Mesothelial cell of epicardium (in vitro differentiated cells): ENCODE measurements at places on chromosomes 11 and 22.

DNA sequence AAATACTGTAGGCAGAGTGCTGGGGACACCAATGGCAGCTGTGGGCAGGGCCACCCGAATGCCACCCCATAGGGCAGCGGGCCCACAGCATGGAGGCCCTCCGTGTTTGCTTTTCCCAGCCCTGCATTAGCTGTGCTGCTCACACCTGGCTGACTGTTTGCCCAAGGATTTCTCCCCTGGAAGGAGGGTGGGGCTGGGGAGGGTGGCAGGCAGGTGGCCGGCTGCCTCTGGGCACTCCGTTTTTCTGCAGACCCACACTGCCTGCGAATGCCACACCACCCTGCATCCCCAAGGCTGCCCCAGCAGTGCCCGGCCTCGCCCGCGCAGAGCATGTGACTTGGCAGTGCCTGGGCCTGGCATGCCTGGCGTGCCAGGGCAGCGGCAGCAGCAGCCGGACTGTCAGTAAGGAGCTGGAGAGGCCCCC, 19.6 kb downstream of the DAGLA start:
- peaks cover 33% of the 10 kb centered on the region for H3K4me1 ChIP-seq
- no peak for DNase-seq
- peaks cover 8% of the 10 kb centered on the region for H3K27me3 ChIP-seq
- H3K36me3 ChIP-seq: no peaks in the 10 kb centered on the region
- H3K4me3 ChIP-seq: no peak overlapping the region
- H3K27ac ChIP-seq: no peak overlapping the region

- peaks cover 14% of the 10 kb centered on the region for H3K4me1 ChIP-seq
- peaks cover 2% of the 10 kb centered on the region for H3K36me3 ChIP-seq
- no peak for DNase-seq
- no peak overlapping the region for H3K4me3 ChIP-seq
- H3K27me3 ChIP-seq: no peaks in the 10 kb centered on the region
These were observed 74.9 kb downstream of the DYNC2H1 start for GRCh38 chr11:103183981-103184611.

DNA sequence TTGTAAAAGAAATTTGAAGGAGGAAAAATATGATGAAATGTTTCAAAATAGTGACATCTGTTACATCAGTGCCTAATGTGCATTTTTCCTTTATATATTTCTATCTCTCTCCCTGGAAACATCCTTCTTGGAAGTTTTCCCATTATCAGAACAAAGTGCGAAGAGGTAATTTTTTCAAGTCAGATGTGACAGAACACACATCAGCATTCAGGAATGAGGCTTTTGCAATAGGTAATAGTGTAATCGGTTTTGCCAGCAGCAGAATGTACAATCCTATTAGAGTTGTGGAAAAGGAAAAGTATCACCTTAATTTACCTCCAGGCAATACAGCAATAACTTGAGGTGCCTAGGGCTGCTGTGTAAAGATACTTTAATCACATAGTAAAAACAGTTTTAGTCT, 275.8 kb downstream of the FAT3 start:
- no peaks in the 10 kb centered on the region for H3K27me3 ChIP-seq
- no peak overlapping the region for H3K27ac ChIP-seq
- H3K4me1 ChIP-seq: peaks cover 22% of the 10 kb centered on the region

- H3K36me3 ChIP-seq: peaks cover 16% of the 10 kb centered on the region
- peak; percentile 63 for DNase-seq
- peaks cover 26% of the 10 kb centered on the region for H3K4me1 ChIP-seq
These were observed 582 bp downstream of the SREBF2 start for GRCh38 chr22:41833369-41834004.

DNA sequence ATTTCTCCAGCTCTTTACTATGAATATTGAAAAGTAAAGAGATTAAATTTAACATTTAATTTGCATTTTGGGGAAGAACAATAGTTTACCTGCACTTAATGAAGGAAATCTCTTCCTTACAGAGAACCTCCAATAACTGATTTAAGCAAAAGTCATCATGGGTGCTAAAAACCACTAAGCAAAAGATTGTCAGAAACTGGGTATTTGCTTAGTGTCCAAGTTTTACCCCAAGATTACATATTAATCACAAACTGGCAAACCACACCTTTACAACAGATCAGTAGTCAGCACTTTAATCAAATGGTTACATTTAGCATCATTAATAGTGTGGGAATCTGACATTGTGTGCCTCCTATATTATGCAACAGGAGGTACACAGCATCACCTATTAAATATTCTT, 2.7 kb downstream of the ZBTB44 start:
- DNase-seq: no peak
- no peak overlapping the region for H3K27ac ChIP-seq
- no peaks in the 10 kb centered on the region for H3K27me3 ChIP-seq
- peak overlapping the region; percentile 86 for H3K4me3 ChIP-seq
- H3K36me3 ChIP-seq: peaks cover 19% of the 10 kb centered on the region

GRCh38 chr22:44664149-44664548, 37.9 kb upstream of the PRR5 start:
- peaks cover 5% of the 10 kb centered on the region for H3K4me1 ChIP-seq
- peaks cover 30% of the 10 kb centered on the region for H3K27me3 ChIP-seq
- H3K27ac ChIP-seq: peak overlapping the region; percentile 16
- DNase-seq: no peak
- H3K36me3 ChIP-seq: no peaks in the 10 kb centered on the region

- H3K27ac ChIP-seq: no peak overlapping the region
- no peaks in the 10 kb centered on the region for H3K36me3 ChIP-seq
- no peaks in the 10 kb centered on the region for H3K27me3 ChIP-seq
- no peak for DNase-seq
These were observed 22.4 kb upstream of the MPPED2 start for GRCh38 chr11:30608534-30608933.

DNA sequence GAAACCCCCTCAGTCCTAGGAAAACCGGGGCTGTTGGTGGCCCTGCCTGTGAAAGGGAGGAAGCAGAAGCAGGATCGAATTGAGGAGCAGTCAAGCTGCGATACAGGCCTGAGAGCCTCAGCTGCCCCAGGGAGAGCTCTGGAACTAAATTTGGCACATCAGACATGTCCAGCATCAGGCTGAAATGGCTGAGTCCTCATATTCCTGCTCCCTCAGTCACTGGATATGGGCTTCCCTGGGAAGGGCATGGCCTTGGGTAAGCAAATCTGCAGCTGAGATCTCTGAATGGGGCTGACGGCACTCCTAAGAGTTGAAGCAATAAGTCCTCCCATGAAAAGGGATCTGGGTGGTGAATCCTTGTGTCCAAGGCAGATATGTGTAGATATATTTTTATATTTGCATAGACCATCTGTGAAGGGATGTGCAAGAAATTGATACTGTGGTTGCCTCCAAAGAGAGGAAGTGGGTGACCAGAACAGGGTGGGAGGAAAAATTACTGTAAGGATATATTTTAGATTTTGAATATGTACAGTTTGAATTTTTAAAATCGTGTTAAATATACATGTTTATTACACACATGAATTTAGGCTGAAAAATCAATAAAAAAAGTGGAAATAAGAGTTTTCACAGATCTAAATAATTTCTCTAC, 45.5 kb downstream of the APIP start:
- H3K4me1 ChIP-seq: no peaks in the 10 kb centered on the region
- no peaks in the 10 kb centered on the region for H3K27me3 ChIP-seq
- no peak overlapping the region for H3K27ac ChIP-seq
- no peak overlapping the region for H3K4me3 ChIP-seq

DNA sequence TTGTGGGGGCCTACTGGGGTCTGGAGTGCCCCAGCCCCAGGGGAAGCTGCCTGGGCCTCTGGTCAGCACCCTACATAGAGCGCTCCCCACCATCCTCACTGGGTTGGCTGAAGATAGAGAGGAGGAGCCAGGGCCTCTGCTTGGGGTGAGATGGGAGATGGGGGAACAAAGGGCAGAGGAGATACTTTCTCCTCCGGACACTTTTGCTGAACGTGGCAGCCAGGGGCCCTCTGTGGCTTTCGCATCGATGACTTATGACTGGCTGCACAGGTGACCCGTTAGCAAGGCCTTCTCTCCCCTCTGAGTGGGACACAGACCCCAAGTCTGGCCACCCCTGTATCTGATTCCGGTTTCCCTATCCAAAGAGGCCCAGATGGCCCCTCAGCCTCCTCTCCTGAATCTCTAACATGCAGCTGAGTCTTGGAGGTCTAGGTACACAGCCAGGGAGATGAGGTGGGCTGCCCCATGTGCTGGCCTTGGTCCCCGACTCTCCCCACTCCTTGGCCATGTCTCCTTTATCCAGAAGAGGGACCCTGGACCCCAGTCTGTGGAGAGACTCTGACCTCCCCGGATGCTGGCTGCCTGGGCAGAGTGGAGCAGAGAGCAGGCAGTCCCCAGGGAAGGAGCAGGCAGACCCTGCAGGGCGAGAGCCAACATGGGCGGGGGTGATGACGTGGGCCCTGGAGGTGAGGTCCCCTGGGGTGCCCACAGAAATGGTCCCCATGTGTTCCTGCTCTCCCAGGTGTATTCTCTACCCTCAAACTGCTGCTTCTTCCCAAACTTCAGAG, 59.3 kb upstream of the NECTIN1 start:
- H3K36me3 ChIP-seq: no peaks in the 10 kb centered on the region
- H3K27me3 ChIP-seq: peaks cover 5% of the 10 kb centered on the region
- peaks cover 3% of the 10 kb centered on the region for H3K4me1 ChIP-seq
- H3K4me3 ChIP-seq: no peak overlapping the region
- no peak overlapping the region for H3K27ac ChIP-seq
- DNase-seq: no peak

DNA sequence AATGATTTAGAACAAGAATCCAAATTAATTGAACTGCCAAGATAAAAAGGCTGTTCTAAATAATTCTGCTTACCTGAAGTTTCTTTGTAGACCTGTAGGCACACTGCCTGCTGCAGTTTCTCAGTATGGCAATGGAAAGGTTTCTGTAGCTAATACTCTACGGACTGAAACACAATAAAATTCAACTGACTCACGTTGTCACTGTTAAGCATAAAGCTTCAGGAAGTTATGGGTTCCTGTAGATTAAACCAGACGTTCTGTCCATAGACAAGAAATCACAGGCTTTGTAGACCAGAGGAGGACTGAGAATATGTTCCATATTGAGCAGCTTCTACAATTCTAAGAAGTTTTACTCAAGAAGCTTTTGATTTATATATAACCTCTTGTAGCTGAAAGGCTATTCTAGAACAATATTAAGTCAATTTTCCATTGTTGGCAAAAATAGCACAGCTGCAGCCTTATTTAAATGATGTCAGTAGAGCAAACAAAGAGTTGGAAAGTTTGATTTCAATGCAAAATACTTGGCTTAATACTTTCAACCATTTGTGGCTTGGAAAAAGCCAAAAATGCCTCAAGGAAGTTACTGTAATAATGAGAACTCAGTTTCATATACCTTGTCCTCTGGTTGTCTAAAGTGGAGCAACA, at the start of gene GLYATL2:
TSS of gene GLYATL2 (minus strand) at position 344 of the 645 bp plus-strand sequence. CDS start 5,092 bp downstream, outside the sequence.
- H3K27ac ChIP-seq: no peak within 1 kb of the TSS
- no peak for DNase-seq
- H3K36me3 ChIP-seq: no peaks in the 10 kb centered on the region
- H3K27me3 ChIP-seq: no peaks in the 10 kb centered on the region

- DNase-seq: no peak
- H3K36me3 ChIP-seq: no peaks in the 10 kb centered on the region
- H3K4me1 ChIP-seq: peaks cover 7% of the 10 kb centered on the region
- H3K4me3 ChIP-seq: no peak overlapping the region
These were observed 69.4 kb downstream of the BUD13 start for GRCh38 chr11:116703421-116703820.

DNA sequence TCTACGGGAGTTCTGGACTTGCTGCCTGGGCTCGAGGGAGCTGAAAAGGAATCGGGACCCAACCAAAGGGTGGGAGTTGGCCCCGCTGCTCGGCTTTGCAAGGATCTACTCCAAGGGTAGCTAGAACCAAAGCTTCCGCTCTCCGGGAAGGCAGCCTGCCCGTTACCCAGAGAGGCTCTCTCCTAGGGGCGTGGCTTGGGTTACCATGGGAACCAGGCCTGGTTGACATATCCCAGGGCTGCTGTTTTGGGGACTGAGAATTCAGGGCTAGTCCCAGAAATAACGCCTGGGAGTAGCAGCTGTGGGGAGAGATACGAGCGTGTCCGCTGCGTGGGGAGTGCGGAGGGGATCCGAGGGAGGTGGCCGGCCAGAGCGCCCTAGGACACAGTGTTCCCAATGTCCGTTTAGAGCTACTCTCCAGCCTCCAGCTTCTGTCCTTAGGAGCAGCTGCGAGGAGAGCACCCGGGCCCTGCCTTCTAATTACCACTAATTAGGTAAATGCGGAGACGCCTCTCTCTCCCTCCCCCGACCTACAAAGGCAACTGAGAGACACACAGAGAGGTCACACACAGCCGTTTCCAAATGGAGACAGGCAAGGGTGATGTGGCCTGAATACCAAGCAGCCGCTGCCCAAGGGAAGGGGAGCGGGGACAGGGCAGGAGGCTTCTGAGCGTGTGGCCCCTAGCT, 141.6 kb upstream of the CADM1 start:
- H3K27me3 ChIP-seq: peaks cover 23% of the 10 kb centered on the region
- H3K4me1 ChIP-seq: peaks cover 4% of the 10 kb centered on the region
- DNase-seq: no peak
- H3K27ac ChIP-seq: no peak overlapping the region
- H3K36me3 ChIP-seq: no peaks in the 10 kb centered on the region
- H3K4me3 ChIP-seq: no peak overlapping the region

- H3K4me3 ChIP-seq: no peak overlapping the region
- no peaks in the 10 kb centered on the region for H3K36me3 ChIP-seq
- H3K27me3 ChIP-seq: no peaks in the 10 kb centered on the region
- no peak for DNase-seq
- H3K27ac ChIP-seq: no peak overlapping the region
- H3K4me1 ChIP-seq: peaks cover 25% of the 10 kb centered on the region
These were observed 5.4 kb downstream of the MCHR1 start for GRCh38 chr22:40684728-40685127.

DNA sequence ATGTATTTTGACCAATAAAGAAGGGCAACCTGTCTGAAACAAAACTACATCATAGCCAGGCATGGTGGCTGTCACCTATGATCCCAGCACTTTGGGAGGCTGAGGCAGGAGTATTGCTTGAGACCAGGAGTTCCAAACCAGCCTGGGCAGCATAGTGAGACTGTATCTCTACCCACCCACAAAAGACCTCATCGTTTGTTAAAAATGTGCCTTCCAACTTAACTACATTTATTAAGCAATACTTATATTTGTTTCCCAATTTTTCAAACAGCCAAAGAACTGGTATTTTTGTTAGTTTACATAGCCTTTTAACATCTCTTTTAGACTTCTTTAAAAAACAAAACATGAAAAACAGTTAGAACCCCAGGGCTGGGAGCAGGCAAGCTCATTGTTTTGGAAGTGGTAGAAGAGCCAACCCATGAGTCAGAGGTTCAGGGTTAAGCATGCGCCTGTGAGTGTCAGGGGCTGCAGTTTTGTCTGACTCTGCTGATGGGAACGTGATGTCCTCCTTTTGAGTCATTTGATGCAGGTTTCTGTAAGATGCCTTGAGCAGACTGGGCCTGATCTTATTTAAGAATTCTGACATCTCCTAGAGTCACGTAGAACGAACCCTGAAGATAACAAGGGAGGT, 53.9 kb upstream of the CRTAM start:
- peaks cover 3% of the 10 kb centered on the region for H3K27me3 ChIP-seq
- H3K4me1 ChIP-seq: peaks cover 18% of the 10 kb centered on the region
- H3K36me3 ChIP-seq: no peaks in the 10 kb centered on the region
- no peak overlapping the region for H3K4me3 ChIP-seq

GRCh38 chr22:21996175-21996720, 13.7 kb upstream of the TOP3B start:
- H3K36me3 ChIP-seq: no peaks in the 10 kb centered on the region
- DNase-seq: no peak
- no peak overlapping the region for H3K4me3 ChIP-seq

- no peak overlapping the region for H3K27ac ChIP-seq
- no peaks in the 10 kb centered on the region for H3K36me3 ChIP-seq
- H3K4me3 ChIP-seq: no peak overlapping the region
These were observed 6.3 kb downstream of the GLB1L2 start for GRCh38 chr11:134338068-134338467.
